ENCODE measurements at places on chromosomes 3 and 15.
A peak's percentile ranks its signal among the peaks of the same experiment; 100 is the strongest.

DNA sequence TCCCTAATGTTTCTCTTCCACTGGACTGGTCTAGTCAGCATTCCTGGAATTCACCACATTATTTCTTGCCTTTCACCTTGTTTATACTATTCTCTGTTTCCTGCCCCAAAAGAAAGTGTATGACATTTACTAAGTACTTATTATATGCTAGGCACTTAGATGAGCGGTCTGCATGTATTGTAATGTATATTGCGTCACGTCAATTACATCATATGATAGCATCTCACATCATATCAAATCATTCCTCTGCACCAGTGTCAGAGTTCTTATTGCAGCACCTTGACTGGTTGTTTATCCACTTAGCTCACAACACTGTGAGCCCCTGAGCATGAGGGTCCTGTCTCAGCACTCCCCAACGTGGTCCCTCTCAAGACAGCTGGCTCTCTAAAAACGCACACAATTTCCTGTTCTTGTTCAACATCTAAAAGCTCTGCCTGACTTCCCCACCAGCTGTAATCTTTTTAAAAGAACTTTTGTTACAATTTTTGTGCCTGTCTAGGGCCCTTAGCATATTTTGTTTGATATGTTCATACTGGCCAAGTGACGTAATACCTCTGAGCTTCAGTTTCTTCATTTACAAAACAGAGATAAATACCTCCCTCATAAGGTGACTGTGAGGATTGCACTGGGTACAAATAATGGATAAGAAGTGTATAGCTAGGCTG lies 58.8 kb downstream of the ARHGAP31 start:
- DNase-seq = peak; percentile 50

DNA sequence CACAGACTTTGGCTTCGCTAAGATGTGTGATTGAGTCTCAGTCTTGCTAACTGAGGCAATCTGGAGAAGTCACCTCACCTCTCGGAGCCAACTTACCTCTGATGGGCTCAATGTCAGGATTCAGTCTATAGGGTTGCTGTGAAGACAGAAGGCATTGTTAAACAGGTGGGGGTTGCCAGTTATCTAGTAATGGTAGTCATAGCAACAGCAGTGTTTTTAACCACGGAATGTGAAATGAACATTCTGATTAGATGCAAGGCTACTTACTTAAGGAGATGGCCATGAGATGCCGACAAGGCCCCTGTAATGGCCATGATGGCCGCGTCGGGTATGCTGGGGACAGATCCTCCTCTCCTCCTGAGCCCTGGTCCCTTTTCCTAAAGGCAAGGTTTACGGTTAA lies 243.1 kb downstream of the GABRG3 start:
- DNase-seq = no peak

DNA sequence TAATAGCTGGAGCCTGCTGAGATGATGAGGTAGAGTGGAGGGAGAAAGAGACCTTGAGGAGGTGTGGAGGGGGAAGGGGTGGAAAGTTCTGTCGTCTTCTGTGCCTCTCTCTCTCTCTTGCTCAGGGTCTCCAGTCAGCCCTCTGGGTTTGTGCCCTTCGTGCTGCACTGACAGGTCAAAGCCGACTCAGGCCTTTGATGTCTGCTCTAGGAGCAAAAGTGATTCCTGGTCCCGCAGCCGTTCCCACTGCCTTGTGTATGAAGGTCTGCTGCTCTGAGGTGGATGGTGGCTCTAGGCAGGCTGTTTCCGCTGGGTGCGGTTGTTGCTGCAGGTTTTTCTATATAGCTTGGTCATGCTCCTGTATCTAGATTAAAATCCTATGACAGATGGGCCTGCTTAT lies 89.4 kb downstream of the IGF1R start:
- DNase-seq = no peak

GRCh38 chr3:56397798-56398197 lies 70.5 kb downstream of the ERC2 start:
- DNase-seq = no peak

DNA sequence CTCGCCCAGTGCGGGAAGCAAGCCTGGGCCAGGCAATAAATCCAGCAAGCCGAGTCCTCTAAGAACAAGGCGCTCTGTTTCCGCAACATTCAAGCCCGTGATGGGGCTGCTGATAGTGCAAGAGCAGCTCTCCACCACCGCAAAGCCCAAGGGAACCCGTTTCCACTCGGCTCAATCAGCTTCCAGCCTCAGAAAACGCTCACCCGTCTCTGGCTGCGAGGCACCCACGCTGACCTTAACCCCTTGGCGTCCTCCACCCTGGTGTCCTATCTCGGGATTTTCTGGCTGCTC lies 17.8 kb downstream of the SPATA12 start:
- no peak for DNase-seq

DNA sequence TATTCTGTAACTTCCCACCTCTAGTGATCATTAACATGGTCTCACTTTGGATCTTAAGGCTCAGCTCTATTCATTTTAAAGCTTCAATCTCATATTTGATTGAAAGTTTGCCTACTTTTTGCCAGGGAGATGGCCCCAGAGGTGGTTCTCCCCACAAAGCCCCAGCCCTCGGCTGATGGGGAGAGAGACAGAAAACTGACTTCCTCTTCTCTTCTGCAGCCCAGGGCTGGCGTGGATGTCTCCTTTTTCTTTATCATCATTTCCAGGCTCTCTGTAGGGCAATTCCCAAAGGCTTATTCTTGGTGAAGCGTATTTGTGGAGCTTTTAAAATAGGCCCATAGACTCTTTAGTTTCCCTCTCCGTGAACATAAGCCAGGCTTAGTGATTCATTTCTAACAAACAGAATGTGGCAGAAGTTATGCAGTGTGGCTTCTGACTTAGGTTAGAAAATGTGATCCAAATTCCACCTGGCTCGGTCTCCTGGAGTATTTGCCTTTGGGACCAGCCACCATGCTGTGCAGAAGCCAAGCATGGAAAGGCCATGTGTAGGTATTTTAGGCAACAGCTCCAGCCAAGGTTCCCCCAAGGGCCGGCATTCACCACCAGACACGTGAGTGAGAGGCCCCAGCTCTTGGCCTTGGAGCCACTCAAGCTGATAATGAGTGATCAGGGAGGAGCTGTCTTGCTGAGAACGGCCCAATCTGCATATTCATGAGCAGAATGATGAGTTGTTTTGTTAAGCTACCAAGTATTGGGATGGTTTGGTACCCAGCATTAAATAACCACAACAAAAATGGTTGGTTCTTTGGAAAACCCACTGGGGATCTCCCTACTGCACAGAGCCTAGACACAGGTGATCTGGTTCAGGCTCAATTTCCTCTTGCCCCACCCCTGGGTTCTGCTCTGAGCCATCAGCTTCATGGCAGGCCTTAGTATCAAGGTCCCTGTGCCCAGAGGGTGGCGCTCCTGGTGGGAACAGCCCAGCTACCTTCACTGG lies 353.2 kb upstream of the PROK2 start:
- DNase-seq = no peak

DNA sequence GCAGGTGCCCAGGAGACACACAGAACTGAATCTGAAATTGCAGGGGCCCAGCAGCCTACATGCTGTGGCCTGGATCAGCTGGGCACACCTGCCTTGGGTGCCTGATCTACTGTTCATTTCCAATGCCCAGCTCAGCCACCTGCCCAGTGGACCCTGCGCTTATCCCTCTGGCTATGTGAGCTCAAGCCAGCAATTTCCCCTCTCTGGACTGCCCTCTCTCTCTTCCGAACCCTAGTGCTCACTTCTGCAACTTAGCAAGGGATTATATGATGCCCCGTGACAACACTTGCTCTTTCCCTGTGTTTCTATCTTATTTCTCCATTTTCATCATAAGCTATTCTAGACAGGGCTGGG lies 276.0 kb downstream of the UACA start:
- no peak for DNase-seq

- no peak for DNase-seq
Measured at GRCh38 chr3:127988770-127989557, 63.3 kb upstream of the SEC61A1 start.

- peak; percentile 15 for DNase-seq
Measured at GRCh38 chr3:55180936-55181535, 253.2 kb upstream of the LRTM1 start.

- no peak for DNase-seq
Measured at GRCh38 chr3:127658234-127658633, 14.5 kb upstream of the ABTB1 start.

- no peak for DNase-seq
Measured at GRCh38 chr15:63135281-63135680, 13.6 kb downstream of the LACTB start.

DNA sequence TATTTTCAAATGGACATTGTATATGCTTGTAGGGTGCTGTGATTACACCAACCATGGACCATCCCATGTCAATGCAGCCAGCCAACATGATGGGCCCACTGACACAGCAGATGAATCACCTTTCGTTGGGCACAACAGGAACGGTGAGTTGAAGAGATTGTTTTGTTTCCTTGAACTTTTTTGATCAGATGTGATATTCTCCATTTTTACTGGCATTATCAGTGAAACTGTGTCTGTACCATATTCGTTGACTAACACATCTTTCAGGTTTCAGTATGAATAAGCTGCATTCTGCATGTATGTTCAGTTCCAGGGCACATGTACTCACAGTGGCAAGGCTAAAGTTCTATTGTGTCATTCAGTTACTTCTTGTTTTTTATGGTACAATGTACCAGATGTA lies 655.2 kb downstream of the RBMS3 start:
- DNase-seq = no peak

DNA sequence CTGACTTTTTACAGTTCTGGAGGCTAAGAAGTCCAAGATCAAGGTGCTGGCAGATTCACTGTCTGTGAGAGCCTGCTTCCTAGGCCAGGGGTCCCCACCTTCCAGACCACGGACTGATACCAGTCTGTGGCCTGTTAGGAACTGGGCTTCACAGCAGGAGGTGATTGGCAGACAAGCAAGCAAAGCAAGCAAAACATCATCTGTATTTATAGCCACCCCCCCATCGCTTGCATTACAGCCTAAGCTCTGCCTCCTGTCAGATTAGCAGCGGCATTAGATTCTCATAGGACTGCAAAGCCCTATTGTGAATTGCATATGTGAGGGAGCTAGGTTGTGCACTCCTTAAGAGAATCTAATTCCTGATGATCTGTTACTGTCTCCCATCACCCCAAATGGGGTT lies 194.7 kb upstream of the THRB start:
- DNase-seq = no peak
